ENCODE measurements at places on chromosomes 5 and 9.

- peak; percentile 47 for DNase-seq
Observed at GRCh38 chr5:71482132-71482531, 26.7 kb downstream of the BDP1 start.

- DNase-seq, result no peak
Observed at GRCh38 chr9:130522233-130522808, 57.1 kb upstream of the FUBP3 start.

DNA sequence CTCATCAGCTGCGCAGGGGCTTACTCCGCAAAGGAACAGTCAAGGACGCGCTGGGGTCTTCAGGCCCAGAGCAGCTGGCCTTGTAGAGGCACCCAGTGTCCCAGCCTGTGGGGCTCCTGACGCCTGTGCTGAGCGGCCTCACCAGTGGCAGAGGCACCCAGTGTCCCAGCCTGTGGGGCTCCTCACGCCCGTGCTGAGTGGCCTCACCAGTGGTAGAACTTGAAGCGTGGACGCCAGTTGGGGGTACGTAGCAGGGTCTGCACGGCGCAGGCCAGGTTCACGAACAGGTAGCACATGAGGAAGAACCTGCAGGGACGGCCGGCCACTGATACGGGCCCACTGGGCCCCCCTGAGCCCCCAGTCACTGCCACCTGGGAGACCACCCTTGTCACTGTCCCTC, 35.9 kb downstream of the SLC12A7 start:
- DNase-seq, result no peak

DNA sequence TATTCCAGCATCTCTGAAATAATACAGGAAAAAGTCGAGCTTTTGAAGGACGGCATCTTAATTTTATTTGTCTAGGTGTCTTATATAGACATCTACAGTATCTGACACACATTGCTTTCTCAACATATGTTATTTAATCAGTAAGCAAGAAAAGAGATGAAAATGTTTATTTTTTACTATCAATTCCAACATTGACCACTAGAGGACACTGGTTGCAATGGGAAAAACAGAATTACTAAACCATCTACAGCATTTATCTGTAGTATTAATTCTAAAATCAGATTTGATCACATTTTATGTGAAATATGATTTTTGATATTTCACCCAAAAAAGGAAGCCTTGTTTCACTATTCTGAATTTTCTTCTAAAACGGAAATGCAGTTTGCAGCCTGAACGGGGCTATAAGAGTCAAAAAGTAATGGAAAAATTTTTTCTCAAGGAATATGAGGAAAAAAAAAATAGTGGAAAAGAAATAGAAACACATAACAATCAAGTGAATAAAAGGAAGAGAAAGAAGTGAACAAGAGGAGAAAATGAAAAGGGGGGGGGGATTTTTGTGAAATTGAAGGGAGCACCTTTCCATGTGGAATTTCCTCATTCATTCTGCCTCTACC, 98.6 kb downstream of the OSTF1 start:
- no peak for DNase-seq

DNA sequence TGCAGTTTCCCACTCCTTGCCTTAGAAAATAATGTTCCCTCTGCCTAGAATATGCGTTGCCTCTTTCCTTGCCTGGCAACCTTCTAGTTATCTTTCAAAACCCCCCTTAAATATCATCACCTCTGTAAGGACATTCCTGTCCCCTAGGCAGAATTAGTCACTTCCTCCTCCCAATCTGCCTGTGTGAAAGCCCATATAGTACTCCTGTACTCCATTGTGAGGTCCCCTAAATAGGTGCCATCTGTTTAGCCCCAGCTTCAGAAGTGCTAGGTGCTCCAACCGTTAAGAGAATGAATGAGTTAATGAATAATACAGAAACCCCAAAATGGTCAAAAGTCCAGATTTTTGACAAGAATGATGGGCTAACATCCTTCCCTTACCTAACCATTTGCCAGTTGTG, 181.4 kb downstream of the GDNF start:
- no peak for DNase-seq

- DNase-seq, result no peak
Observed at GRCh38 chr9:83106263-83106662, 43.3 kb upstream of the RASEF start.

- DNase-seq, result no peak
Observed at GRCh38 chr5:118919016-118919415, 69.3 kb downstream of the DTWD2 start.

GRCh38 chr5:138922494-138922893, 47.4 kb upstream of the LRRTM2 start:
- DNase-seq, result no peak

GRCh38 chr9:36074870-36075532, 38.3 kb downstream of the RECK start:
- DNase-seq, result peak; percentile 43

DNA sequence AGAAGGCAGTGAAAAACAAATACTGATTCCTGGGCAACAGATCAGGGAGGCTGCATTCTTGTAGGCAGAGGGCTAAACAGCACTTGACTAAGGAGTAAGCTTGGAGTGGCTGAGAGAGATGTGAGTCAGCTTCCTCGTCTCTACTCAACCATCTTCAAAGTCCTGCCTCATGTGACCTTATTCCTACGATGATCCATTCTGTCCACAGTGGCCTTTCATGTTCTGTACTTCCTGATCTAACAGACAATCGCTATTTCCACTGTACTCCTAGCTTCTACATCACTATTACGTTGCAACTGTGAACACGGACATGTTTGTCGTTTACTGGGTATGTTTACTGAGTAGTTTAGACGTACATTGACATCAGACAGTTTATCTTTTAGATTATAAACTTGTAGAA, 365.4 kb downstream of the ARL15 start:
- DNase-seq, result no peak

DNA sequence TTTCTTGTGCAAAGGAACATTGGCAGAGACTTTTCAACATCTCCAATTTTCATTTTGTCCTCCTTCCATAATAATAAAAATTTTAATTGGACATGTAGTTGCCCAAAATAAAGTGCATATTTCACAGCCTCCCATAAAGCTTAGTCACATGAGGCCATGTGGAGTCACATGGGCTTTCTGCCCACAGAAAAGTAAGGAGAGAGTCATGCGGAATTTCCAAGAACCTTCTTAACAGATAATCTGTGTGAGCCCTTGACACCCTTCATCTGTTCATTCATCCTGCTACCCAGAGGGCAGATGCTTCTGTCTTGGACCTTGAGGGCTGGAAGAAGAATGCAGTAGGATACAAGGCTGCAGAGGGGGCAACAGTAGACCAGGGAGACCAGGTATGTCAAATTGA, 60.7 kb downstream of the APTX start:
- no peak for DNase-seq

DNA sequence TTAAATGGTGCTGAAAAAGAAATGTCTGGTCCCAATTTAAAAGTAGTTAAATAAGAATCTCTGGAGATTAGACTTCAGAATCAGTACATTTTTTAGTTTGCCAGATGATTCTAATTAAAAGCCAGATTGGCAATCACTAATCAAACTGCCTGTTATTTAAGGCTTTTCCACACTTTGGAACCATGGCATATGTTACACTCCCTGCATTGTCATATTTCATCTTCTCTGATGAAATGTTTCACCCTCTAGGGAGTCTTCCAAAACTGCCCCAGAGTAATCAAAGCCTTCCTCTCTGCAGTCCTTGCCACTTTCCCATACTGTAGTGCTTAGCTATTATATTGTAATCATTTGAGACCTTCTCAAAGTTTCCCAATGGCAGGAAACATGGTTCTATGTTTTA, 17.5 kb upstream of the OR13C9 start:
- DNase-seq, result no peak

DNA sequence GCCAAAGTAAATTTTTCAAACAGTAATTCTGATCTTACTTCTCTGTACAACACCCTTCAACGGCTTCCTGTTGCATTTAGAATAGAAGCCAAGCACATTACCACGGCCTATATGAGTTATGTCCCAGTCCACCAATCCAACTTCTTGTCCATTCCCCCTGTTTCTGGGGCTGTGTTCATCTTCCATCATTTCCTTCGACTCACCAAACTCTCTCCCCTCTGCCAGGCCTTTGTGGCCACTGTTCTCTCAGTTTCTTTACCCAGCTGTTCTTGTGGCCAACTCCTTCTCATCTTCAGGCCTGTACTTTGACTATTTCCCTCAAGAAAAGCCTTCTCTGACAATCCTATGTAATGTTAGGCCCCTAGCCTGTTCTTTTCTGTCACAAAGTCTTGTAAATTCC, 259.4 kb upstream of the EFNA5 start:
- no peak for DNase-seq

- no peak for DNase-seq
Observed at GRCh38 chr9:21796768-21797167, 5.7 kb upstream of the MTAP start.

DNA sequence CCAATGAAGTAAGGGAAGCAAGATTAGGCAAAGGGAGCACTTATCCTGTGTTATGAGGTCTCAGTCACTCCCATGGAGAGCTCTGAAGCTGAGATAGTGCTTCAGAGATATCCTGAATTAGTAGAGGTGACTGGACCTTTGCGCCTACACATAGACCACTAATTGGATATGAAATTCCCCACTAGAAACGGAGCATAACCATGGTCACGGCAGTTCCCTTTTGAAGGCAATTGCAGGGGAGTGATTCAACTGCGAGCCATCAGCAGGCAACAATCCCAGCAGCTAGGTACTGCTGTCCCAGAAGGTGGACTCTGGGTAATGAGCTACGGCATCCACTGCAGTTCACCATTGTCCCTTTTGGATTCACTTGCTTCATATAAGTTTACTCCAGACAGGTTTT, 267.7 kb upstream of the RASA1 start:
- DNase-seq, result no peak

- DNase-seq, result peak; percentile 18
Observed at GRCh38 chr9:131608493-131609037, 63.2 kb downstream of the PRRT1B start.

- no peak for DNase-seq
Observed at GRCh38 chr9:127112056-127112455, 10.4 kb downstream of the ANGPTL2 start.

DNA sequence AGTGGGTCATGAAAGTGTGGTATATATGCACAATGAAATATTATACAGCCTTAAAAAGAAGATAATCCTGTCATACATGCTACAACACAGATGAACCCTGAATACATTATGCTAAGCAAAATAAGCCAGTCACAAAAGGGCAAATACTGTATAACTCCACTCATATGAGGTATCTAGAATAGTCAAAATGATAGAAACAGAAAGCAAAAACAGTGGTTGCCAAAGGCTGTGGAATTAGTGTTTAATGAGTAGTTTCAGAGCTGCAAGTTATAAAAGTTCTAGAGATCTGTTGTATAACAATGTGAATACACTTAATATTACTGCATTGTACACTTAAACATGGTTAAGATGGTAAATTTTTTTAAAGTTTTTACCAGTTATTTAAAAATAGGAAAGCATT, 135.0 kb downstream of the OXCT1 start:
- no peak for DNase-seq

GRCh38 chr5:172425402-172425801, 28.9 kb downstream of the SH3PXD2B start:
- DNase-seq, result no peak

DNA sequence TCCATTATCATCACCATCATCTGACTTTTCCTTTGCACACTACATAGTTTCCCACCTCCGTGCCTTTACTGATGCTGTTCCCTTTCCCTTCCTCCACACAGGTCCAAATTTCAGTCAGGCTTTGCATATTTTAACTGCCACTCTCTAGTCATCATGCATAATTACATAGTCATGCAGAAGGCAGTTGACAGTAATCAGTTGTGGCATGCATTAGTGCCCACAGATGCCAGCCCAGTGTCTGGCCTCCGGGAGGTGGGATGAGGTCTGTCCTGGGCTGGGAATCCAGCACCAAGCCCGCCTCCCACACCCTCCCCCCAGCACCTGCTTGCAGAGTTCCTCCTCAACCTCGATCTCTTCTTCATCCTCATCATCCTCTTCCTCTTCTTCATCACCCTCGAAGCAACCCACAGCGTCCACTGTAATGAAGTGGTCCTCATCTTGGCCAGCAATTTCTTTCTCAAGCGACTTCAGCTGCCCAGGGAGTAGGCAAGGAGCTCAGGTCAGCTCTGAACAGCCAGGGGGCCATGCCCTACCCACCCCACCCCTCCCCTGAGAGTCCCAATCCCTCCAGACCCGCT, 8.8 kb downstream of the BBLN start:
- DNase-seq, result no peak

DNA sequence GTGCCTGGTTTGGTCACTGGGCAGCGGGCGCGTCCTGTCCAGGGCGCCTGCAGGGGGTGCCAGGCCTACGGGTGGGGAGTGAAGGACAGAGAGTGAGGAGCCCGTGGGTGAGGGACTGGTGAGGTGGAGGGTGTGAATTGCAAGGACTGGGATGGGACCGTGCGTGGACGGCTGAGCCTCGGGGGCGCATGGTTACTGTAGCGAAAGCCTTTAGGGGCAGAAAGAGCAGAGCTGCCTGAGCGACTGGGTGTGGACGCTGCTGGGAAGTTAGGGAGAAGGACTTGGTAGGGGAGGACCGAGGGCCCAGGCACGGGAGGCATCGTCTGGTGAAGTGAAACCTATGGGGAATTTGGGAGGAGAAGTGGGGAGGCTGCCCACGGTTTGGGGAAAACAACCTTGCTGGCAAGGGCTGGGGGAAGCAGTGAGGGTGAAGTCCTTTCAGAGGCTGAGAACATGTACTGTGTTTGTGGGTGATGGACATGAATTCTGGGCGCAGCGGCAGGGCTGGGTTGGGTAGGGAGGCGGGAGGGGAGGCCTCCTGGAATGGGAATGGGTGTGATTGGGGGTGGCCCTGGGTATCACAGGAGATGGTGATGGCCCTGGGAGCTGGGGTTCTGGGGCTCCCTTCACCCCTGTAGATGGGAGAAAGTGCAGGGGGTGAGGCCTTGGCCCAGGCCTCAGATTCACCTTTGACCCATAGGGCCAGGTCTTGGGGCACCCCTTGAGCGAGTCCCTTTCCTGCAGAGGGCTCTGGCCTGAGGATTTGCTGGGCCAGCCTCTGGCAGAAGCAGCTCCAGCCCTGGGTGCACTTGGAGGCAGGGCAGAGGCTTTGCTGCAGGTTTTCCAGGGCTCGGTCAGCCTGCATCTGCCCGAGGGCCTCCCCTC, 1.7 kb upstream of the TOR4A start:
- DNase-seq, result no peak

- no peak for DNase-seq
Observed at GRCh38 chr5:99771296-99771695, 763.9 kb upstream of the FAM174A start.

- DNase-seq, result no peak
Observed at GRCh38 chr5:6722015-6722414, 8.8 kb downstream of the TENT4A start.

All from brain pericyte (primary cell).